ENCODE measurements at places on chromosomes 6 and 20.

- no peak for DNase-seq
Observed at GRCh38 chr6:13413466-13413862, 73.9 kb downstream of the GFOD1 start.

DNA sequence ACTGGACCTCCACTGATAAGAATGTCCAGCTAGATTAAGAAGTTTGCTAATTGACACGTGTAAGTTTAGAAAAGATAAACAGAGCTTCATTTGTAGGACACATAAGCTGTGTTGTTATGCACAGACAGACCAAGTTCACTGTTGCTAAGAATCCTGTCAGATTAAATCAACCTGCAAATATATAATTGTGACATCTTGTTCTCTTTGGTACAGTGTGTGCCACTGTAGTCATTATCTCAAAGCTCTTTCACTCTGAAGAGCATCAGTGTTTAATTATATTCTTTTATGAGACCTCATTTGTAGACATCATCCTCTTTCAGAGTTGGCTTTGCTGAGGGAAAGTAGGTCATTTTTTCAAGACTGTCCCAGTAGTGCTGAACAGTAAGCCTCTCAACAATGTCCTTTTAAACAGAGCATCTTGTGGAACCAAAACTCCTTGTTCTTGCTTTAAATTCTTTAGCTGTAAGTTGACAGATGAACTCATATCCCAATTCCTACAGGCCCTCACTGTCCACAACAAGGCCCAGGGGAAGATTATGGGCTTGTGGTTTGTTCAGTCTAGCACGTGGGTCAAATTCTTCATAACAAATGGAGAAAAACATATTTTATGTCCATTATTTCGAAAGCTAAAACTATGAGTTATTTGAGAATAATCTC lies 252.4 kb downstream of the HDGFL1 start:
- no peak for DNase-seq

- DNase-seq = no peak
Observed at GRCh38 chr6:169800116-169800667, 48.8 kb downstream of the ERMARD start.

GRCh38 chr20:3109350-3110302 lies 25.1 kb upstream of the AVP start:
- DNase-seq = no peak

GRCh38 chr6:24329451-24329850 lies 28.4 kb downstream of the DCDC2 start:
- DNase-seq = no peak

GRCh38 chr6:34310817-34311216 lies 62.0 kb upstream of the SMIM29 start:
- no peak for DNase-seq

- DNase-seq = no peak
Observed at GRCh38 chr20:20078041-20078440, 25.7 kb downstream of the CFAP61 start.

DNA sequence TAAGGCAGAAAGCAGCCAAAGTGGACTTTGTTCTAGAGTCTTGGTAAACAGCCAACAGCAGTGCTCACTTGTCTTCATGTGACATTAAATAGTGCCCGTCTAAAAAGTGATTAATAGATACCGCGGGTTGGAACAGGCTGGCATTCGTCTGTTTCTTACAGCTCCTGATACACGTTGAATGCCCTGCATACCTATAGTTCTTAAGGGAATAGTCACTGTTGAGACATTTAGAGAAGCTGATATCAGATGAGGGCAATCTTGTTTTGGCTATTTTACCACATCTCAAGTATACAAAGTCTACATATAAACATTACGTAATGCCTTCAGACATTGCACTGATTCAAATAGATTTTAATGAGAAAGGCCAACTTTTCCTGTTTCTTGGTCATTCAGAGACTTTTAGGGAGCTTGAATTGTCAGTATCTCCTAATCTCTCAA lies 374.9 kb upstream of the FLRT3 start:
- DNase-seq = no peak

- no peak for DNase-seq
Observed at GRCh38 chr6:47057830-47058540, 15.9 kb upstream of the ADGRF1 start.

DNA sequence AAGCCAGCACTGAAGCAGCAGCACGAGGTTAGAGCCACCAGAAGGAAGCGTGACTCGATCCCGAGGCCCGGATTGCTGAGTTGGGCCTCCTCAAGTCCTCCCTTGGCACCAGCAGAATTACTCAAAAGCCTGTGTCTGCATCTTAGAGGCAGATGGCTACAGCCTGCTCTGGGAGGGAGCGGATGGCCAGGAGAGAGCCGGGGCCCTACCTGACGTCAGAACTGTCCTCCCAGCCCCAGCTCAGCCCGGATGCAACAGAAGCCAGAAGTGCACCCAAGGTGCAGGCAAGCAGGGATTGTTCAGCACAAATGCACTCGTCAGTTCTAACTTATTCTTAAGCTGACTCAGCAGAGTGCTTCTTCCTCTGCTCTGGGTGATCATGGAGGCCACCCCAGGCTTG lies 155.5 kb upstream of the RPS6KA2 start:
- DNase-seq = no peak

DNA sequence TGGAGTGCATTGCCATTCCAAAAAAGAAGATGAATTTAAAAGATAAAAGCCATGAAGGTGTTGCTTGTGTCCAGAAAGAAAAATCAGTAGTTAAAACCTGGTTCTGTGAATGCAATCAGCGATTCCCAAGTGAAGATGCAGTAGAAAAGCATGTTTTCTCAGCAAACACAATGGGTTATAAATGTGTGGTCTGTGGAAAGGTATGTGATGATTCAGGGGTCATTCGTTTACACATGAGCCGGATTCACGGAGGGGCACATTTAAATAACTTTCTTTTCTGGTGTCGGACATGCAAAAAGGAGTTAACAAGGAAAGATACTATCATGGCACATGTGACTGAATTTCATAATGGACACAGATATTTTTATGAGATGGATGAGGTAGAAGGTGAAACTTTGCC lies 24.7 kb upstream of the BAG2 start:
- DNase-seq = no peak

GRCh38 chr6:114747995-114748625 lies 405.3 kb upstream of the HS3ST5 start:
- DNase-seq = no peak
